GDM1 (cell line): ENCODE measurements at places on chromosomes 2 and 18.

- DNase-seq = no peak
These were observed 467.7 kb downstream of the EPHA4 start for GRCh38 chr2:221104361-221104811.

- DNase-seq = no peak
These were observed 7.9 kb downstream of the PAX3 start for GRCh38 chr2:222290736-222291484.

- no peak for DNase-seq
These were observed 3.1 kb downstream of the CXCR2 start for GRCh38 chr2:218128781-218129457.

DNA sequence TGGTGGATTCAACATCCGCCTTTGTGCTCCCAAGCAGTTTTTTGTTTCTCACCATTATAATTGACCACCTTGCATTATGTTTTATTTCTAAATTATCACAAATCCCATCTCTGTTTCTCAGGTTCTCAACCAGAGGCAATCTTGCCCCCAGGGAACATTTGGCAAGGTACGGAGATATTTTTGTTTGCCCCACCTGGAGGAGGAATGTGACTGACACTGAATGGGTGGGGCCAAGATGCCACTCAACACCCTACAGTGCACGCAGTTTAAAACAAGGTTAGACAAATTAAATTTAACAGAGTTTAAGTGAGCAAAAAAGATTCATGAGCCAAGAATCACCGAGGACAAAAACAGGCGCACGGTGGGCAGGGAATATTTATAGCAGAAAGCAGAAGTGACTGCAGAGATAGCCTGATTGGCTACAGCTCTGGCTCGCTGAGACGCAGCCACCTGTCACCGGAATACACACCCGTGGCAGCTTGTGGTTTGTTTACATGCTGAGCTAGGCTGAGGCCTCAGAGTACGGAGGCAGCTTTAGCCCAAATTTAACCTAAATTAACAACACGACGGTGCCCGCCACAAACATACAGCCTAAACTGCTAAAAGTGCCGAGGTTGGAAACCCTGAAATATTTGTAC, 150.0 kb upstream of the ALKAL2 start:
- DNase-seq = peak; percentile 13

DNA sequence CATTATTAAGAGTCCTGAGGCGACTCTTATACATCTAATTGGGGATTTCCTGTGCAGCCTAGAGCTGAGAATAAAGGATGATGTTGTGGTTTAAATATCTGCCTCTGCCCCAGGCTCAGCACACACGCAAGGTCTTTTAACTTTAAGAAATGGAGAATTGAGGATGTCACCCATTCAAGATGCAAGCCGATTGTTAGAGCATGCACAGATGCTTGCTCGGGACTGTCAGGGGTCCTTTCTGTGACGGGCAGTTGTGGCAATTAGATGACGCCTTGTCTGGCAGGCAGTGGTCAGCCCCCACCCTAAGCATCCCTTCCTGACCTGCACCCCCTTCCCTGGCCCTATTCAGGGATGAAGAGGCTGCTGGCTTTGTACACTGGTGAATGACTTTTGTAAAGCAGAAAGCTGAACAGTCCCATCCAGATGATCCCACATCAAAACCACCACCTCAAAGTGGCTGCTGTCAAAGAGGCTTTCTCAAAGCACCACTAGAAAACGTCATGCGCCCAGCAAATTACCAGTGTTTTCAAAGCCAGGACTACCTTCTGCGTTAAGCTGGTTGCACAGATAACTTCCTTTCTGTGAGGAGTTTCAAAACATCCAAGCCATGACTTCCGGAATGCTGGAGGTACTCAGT, 23.7 kb downstream of the FAM178B start:
- no peak for DNase-seq
